GM23248 (cell line): ENCODE measurements at places on chromosomes 16 and 17.

- peak; percentile 92 for DNase-seq
These were observed 31.9 kb downstream of the PMP22 start for GRCh38 chr17:15233022-15233805.

- no peak for DNase-seq
These were observed 198.1 kb upstream of the IRX3 start for GRCh38 chr16:54484700-54485099.

DNA sequence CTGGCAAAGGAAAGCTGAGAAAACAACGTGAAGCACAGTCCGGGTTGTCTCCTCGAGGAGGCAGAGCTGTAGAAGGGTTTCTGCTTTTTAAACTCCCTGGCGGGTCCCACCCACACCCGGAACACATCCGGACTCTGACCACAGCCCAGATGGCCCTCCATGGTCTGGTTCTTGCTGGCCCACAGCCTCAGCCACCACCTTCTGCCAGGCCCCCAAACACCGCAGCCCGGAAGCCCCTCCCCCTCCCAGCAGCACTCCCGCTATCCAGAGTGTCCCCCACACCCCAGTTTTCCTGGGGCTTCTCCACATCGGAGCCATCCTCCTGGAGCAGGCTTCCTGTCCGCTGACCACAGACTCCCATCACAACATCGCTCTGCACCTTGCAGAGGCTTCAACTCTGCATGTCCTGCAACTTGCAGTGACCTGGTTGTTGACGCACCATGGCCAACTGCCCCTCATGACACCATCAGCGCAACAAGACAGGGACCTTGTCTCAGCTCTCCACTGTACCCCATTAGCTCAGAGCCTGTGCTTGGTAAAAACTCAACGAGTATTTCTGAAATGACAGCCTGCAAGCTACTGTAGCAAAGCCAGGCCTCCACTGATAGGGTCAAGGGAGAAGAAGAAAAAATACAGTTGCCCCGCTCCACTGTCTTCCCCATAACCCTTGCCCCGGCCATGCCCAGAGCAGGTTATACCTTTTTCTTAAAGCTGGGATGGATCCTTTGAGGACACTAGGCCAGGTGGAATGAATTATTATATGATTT lies 129.8 kb downstream of the C16orf78 start:
- DNase-seq, result no peak

DNA sequence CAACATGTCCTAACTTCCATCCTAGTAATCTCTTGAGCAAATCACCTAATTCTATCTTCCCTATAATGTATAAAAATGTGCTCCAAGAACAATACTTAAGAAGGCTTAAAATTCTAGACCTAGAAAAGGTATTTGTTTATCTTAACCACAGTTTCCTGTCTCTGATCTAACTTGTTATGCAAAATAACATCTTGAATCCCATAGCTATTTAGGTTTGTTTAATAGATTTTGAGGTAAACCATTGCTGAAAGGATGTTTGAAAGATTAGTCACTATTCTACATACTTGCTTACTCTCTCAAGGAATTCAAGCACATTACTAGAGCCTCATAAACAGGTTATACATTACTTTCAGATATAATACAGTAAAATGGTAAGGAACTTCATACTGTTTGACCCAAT lies 13.0 kb downstream of the CA10 start:
- no peak for DNase-seq

- no peak for DNase-seq
These were observed 50.0 kb downstream of the OTOA start for GRCh38 chr16:21713549-21714368.

DNA sequence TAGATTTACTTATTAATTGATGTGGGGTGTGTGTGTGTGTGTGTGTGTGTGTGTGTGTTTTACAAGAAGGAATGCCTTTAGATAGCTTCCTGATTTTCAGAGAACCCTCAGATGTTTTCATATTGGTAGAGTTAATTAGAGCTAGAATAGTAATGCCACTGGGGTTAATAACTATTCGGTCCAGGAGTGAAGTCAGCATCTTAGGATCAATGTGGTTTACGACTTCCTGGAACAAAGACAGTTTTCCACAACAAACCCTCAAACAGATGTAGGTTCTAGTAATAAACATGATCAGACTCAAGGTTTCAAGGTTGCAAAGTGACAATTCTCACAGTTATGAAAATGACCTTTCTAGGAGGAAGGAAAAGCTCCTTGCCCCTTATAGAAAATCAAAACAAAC lies 12.2 kb upstream of the SLC52A1 start:
- DNase-seq, result no peak

DNA sequence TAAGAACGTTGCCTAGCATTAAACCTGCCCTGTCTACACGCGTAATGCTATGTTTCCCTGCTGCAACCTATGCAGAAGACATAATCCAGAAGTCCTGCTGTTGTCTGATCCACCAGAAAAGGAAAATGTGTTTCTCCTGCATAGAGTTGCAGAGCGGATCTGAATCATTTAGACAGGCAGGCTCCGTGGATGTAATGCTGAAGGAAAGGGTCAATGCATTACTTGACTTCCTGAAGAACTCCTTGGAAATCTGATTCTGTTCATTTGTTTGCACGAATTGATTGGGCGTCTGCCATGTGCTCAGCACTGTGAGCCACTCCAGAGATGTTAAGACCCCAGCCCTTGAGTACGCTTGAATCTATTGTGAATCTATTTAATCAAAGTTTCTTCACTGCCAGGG lies 83.4 kb downstream of the FOXL1 start:
- DNase-seq, result peak; percentile 65

GRCh38 chr16:90018652-90019542 lies at the start of gene DBNDD1:
DBNDD1 (minus strand) TSS chr16:90019456; CDS start chr16:90019341, 115 bp downstream.
- DNase-seq, result peak; percentile 24

DNA sequence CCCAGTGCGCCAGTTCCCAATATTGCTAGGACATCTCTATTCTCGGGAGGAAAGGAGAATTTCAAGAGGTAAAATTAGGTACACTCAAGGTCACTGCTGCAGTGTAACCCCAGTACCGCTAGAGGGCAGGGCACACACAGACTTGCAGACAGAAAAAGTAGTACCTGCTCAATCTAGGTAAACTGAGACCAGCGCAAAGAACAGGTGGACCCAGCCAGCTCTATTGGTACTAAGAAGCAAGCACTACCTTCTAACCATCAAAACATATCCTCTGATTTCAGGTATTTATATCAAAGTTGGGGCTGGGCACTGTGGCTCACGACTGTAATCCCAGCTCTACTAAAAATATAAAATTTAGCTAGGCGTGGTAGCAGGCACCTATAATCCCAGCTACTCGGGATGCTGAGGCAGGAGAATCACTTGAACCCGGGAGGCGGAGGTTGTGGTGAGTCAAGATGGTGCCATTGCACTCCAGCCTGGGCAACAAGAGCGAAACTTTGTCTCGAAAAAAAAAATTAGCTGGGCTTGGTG lies 3.6 kb upstream of the WDR81 start:
- peak; percentile 60 for DNase-seq

GRCh38 chr16:5557966-5558365 lies 460.4 kb upstream of the EEF2KMT start:
- no peak for DNase-seq

- peak; percentile 91 for DNase-seq
These were observed 75.1 kb downstream of the FOXL1 start for GRCh38 chr16:86653285-86654006.

- no peak for DNase-seq
These were observed 6.5 kb downstream of the KRT14 start for GRCh38 chr17:41580244-41580575.

- peak; percentile 19 for DNase-seq
These were observed 79.6 kb downstream of the PGS1 start for GRCh38 chr17:78458091-78458490.

DNA sequence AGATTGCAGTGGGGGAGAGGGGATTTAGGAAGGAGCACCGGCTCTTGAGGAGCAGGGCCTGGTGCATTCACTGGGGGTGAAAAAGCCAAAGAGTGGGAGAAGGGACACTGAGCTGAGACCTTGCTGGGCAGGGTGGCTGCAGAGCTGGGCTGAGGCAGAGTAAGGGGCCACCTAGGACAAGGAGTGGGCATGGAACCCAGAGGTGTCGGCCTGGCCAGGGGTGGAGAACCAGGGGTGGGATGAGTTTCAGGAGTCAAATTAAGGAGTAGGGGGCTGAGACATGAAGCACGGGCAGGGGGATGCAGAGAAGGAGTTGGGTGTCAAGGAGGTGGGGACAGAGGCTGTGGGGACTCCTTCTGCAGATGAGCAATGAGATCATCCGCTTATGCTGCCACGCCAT lies 20.1 kb downstream of the DNAH2 start:
- no peak for DNase-seq

DNA sequence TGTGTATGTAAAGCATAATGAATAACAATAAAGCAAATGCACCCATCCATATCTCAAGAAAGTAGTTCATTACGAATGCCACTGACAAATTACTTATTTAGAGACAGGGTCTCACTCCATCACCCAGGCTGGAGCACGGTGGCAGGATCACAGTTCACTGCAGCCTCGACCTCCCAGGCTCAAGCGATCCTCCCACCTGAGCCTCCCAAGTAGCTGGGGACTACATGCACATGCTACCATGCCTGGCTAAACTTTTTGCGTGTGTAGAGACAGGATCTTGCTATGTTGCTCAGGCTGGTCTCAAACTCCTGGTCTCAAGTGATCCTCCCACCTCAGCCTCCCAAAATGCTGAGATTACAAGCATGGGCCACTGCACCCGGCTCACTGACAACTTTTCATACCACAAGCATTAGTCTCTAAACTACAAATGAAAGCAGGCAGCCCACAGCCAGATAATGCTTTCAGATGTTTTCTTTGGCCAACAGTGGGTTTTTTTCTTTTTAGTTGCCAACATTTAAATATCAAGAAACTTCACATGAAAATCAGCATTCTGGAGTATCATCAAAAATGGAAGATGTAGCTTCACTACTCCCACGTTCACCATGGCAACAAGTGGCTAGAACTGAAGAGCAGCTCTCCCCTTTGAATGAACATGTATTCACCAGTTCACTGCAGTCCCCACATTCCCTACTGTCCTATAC lies 7.7 kb downstream of the ARHGAP17 start:
- DNase-seq, result peak; percentile 75

GRCh38 chr17:57818066-57818465 lies 31.8 kb downstream of the MRPS23 start:
- DNase-seq, result no peak

- no peak for DNase-seq
These were observed 7.1 kb downstream of the ITGAD start for GRCh38 chr16:31400191-31400590.

DNA sequence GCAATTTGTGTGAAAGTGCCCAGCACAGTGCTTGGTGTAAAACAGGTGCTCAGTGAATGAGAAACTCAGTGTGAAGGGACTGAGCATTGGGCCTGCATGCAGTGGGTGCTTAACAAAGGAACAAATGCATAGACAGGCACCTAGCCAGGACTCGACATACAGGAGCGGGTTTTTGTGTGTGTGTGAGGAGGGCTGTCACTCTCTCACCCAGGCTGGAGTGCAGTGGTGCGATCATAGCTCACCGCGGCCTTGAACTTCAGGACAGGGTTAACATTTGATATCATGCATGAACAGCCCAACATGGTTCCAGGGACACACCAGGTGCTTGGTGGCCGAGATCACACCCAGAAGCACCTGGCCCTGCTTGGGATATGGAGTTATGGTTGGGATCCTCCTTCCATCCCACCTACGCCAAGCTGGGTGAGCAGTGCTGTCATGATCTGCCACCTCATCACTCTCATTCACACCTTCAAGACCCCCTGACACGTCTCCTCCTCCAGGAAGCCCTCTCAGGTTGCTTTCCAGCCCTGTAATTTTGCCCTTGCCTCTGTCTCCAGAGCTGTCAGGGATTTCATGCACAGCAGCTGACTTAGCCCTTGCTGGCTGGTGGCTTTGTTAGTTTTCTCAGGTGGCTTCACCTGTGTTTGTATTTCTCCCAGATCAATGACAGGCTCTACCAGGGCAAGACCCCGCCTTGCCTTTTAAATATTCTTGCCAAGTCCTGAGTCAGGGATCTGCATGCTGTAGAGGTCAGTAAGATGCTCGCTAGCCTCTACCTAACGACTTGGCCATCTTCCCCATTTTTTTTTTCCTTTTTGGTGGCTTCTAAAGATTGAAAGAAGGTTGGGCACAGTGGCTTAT lies 66.4 kb downstream of the OR1D5 start:
- no peak for DNase-seq

DNA sequence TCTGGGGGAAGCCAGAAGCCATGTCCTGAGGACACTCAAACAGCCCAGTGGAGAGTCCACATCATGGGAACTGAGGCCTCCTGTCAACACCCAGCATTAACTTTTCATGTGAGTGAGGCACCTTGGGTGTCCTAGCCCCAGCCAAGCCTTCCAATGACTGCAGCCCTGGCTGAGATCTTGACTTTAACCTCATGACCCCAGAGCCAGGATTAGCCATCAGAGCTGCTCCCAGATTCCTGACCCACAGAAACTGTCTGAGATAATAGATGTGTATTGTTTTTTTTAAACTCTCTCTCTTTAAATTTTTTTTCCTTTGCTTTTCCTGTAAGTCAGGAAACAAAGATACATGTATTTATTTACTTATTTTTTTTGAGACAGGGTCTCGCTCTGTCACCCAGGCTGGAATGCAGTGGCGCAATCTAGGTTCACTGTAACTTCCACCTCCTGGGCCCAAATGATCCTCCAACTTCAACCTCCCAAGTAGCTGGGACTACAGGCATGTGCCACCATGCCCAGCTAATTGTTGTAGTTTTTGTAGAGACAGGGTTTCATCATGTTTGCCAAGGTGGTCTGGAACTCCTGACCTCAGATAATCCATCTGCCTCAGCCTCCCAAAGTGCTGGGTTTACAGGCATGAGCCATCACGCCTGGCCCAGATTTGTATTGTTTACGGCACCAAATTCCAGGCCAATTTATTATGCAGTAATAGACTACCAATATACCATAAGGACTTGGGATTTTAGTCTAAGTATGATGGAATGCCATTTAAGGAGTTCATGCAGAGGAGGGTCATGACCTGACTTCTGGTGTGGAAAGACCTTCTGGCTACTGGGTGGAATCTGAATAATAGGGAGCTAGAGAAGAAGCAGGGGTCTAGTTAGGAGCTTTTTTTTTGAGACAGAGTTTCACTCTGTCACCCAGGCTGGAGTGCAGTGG lies 14.0 kb upstream of the TMEM94 start:
- DNase-seq, result no peak

GRCh38 chr16:24848065-24848464 lies 2.3 kb downstream of the SLC5A11 start:
- peak; percentile 74 for DNase-seq

DNA sequence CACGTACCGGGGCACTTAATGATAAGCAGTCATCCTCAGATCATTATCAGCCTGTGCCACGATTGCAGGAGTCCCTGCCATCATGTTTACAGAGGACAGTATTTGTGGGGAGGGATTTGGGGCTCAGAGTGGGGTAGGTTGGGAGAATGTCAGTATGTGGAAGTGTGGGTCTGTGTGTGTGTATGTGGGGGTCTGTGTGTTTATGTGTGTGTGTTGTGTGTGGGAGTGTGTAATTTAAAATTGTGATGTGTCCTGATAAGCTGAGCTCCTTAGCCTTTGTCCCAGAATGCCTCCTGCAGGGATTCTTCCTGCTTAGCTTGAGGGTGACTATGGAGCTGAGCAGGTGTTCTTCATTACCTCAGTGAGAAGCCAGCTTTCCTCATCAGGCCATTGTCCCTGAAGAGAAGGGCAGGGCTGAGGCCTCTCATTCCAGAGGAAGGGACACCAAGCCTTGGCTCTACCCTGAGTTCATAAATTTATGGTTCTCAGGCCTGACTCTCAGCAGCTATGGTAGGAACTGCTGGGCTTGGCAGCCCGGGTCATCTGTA lies 13.5 kb upstream of the EFCAB13 start:
- DNase-seq, result no peak

GRCh38 chr17:31623990-31624389 lies 232.5 kb downstream of the RAB11FIP4 start:
- no peak for DNase-seq
